EL (cell line): ENCODE measurements at places on chromosomes 2 and 18.
A peak's percentile ranks its signal among the peaks of the same experiment; 100 is the strongest.

DNA sequence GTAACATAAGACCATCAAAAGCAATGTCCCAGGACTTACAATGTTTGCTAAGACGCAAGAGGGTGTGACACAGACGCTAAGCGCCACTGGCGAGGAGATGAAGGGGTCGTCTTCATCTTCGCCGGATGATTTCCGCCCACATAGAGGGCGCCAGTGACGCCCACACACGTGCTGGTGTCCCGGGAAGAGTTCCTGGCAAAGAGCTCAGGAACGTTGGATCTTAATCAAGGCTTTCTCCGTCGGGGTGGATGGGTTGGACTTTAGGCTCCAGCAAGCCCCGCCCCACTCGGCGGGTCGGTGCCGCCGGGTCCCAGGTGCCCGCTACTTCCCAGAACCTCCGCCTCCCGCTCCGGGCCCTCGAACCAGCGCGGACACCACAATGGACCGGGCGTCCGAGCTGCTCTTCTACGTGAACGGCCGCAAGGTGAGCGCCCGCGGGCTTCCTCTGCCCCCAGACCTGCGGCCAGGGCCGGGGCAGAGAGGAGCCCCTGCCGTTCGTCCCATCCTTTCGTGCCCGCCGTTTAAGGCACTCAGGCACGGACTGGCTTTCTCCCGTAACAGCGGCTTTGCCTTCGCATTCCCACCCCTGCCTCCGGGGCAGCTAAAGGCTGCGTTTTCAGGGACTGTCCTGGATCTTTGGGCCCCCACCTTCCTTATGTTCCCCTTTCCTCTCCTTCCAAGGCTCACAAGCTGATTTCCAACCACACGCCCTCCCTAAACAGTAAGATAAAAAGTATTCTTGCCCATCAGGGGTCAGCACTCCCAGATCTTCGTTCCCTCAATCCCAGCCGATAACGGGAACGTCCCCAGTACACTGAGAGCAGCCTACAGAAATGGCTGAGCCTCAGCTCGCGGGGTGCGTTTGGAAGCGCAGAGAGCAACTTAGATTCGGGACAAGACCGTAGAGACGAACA lies at the start of gene AOX1:
TSS of gene AOX1 (plus strand) at position 285 of the 914 bp plus-strand sequence. CDS start at position 380, 95 bp downstream.
- DNase-seq, result peak; percentile 81

DNA sequence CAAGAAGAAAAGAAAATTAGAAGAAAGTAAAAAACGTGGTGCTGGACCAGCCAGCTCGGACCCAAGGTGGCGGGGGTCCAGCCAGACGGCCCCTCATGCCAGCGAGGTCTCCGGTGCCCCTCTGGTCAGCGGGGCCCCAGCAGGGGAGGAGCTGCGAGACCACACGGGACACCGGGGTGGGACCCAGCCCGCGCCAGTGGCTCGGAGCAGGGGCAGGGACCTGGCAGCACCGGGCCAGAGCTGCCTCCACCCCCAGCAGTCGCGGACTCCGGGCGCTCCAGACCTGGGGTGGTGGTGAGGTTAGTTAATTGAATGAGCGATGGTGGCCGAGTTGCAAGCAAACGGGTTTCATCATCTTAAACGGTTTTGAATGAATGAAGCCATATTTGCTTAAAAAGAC lies 289.9 kb upstream of the MC4R start:
- no peak for DNase-seq

- DNase-seq, result peak; percentile 95
Measured at GRCh38 chr2:9665898-9666297, 35.1 kb upstream of the YWHAQ start.

GRCh38 chr2:20596973-20597859 lies 53.7 kb downstream of the HS1BP3 start:
- peak; percentile 40 for DNase-seq

GRCh38 chr18:1652018-1652417 lies 747.3 kb downstream of the ADCYAP1 start:
- no peak for DNase-seq
